ENCODE measurements at places on chromosomes 12 and 14. TPM values are rescaled to one million over a fixed set of nuclear protein-coding genes. Genes with fewer than 3 reads are reported as not detected.

DNA sequence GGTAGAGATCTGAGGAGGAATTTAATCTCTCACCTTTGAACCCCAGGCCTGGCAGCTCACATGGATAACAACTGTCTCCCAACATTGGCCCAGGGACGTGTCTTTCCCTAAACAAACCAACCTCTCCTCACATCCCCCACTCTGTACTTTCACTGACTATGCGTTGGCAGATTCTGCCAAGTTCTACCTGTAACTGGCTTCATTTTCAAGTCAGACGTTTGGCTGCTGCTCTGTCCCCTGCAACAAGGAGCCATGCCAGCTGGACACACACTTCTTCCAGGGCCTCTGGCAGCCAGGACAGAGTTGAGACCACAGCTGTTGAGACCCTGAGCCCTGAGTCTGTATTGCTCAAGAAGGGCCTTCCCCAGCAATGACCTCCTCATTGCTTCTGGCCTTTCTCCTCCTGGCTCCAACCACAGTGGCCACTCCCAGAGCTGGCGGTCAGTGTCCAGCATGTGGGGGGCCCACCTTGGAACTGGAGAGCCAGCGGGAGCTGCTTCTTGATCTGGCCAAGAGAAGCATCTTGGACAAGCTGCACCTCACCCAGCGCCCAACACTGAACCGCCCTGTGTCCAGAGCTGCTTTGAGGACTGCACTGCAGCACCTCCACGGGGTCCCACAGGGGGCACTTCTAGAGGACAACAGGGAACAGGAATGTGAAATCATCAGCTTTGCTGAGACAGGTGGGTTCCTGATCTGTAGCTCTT, at the start of gene INHBC:
Gene INHBC (plus strand): TSS at position 268 of the 707 bp plus-strand sequence. CDS start 103 bp downstream, at position 371.
- peak within 1 kb of the TSS; percentile 50 for H3K27ac ChIP-seq
- H3K4me1 ChIP-seq, result peaks cover 19% of the 10 kb centered on the region
- H3K27me3 ChIP-seq, result no peaks in the 10 kb centered on the region
- H3K4me3 ChIP-seq, result peak within 1 kb of the TSS; percentile 51
- DNase-seq, result no peak

Gene REP15
- total RNA-seq, result not detected

DNA sequence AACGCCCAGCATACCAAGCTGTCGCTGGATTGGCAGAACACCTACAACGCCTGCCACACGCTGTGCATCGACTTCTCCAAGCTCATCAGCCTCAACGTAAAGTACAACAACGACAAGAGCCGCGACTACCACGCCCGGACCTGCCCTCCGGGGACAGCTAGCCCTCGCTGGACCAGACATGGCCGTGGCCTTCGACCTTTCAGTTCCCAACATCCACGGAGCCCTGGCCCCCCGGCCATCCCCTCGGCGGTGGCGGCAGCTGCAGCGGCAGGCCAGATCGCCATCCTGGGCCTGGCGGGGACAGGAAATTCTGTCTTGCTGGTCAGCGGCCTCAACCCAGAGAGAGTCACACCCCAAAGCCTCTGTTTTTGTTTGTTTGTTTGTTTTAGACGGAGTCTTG, 132.6 kb upstream of the FUT8 start:
- no peaks in the 10 kb centered on the region for H3K36me3 ChIP-seq
- no peaks in the 10 kb centered on the region for H3K27me3 ChIP-seq
- H3K27ac ChIP-seq, result no peak overlapping the region
- H3K4me1 ChIP-seq, result peaks cover 30% of the 10 kb centered on the region
- no peak for DNase-seq
- H3K4me3 ChIP-seq, result no peak overlapping the region

Gene IL22
- total RNA-seq, result not detected

Gene AMN
- total RNA-seq, result 1.4 TPM

Measured in activated CD8-positive, alpha-beta T cell treated with anti-CD3 and anti-CD28 coated beads for 36 hours (primary cell).